ENCODE measurements at places on chromosomes 7 and 10. TPM values are rescaled to one million over a fixed set of nuclear protein-coding genes. Genes with fewer than 3 reads are reported as not detected.

DNA sequence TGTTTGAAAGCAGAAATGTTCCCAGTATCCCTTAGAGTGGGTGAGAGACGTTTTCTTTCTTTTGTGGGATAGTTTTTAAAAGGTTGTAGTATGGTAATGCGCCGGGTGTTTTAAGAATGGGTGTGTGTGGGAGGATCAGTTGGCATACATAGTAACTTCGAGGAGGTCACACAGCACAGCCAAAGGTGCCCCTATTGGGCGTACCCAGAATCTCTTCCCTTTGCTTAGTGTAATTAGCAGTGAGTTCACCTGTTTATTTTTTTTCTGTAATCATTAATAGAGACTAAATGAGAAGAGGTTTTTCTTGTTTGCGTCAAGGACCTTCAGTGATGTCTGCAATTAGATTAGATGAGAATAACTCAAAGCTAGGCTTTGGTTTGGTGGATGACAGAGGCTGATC is 1.5 kb downstream of the PLEKHA8 start:
- no peak for DNase-seq

DNA sequence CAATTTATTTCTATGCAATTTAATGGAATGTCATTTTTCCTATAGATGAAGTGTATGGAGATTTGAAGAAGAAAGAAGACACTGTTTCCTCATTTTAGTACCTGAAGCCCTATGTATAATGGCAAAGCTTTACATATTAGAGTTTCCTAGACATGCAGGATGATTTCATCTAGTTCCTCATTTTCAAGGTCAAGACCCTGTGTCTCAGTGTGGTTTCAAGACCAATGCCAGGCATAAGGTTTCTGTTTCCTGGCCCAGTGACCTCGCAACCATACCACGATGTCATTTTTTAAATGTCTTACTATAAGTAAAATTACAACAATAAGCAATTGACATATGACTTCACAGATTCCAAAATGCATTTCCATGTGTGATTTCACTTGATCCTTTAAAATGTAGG is 336.5 kb upstream of the PRKCQ start:
- DNase-seq, result no peak

PLAC9 gene
- 42.7 TPM for total RNA-seq

DNA sequence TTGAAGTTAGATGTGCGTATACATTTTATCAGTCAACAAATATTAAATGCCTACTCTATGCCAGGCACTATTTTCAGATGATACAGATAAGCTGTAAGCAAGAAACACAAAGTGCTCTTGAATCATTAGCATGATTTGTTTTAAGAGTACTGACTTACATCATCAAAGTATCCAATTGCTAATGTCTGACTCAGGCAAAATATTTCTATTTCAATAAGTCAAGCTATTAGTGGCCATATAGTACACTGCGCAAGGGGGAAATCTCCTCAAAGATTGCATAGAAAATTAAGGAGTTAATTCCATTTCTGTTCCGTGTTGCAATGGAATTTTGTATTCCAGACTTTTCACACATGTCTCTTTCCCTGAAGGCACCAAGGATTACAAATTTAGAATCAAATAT is 46.1 kb upstream of the DNAJC1 start:
- no peak for DNase-seq

DNA sequence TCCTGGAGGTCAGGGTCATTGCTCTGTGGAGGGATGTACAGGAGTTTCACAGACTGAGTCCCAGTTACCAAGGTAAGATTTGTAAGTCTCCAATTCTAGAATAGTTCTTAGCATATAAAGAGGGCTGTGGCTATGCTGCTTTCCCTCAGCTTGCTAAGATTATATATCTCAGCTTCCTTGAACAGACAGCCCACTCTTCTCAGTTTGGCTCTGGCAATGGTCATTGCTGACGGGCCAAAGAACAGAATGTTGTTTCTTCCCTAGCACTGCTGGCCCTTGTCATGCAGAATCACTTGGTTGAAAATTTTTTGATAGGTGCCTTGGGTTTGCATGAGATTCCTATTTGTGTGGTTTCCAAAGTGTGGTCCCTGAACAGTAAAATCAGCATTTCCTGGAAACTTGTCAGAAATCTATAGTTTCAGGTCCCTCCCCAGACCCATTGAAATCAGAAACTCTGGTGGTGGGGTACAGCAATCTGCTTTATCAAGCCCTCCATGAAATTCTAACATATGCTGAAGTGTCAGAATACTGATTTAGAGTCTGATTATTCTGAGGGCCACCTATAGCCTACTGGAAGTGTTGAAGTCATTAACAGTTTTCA is 38.2 kb downstream of the NRBF2 start:
- no peak for DNase-seq

TDRD1 gene
- 0.41 TPM for total RNA-seq

DNA sequence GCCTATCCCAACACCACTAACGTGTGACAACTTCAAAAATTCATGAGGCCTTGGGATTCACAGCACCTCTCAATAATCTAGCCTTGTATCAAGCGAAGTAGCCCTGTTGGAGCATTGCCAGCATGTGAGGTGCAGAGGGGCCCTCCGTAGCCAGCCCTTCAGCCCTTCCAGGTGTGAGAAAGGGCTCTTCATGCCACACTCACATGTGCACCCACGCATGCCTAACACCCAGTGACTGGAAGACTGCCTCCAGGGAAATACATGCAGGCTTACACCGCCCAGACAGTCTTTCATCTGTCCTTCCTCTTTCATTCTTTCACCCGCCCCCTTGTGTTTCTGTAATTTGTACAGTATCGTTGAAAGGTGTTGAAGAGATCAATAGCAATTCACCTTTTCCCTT is 26.1 kb downstream of the LRRC4 start:
- no peak for DNase-seq

DNA sequence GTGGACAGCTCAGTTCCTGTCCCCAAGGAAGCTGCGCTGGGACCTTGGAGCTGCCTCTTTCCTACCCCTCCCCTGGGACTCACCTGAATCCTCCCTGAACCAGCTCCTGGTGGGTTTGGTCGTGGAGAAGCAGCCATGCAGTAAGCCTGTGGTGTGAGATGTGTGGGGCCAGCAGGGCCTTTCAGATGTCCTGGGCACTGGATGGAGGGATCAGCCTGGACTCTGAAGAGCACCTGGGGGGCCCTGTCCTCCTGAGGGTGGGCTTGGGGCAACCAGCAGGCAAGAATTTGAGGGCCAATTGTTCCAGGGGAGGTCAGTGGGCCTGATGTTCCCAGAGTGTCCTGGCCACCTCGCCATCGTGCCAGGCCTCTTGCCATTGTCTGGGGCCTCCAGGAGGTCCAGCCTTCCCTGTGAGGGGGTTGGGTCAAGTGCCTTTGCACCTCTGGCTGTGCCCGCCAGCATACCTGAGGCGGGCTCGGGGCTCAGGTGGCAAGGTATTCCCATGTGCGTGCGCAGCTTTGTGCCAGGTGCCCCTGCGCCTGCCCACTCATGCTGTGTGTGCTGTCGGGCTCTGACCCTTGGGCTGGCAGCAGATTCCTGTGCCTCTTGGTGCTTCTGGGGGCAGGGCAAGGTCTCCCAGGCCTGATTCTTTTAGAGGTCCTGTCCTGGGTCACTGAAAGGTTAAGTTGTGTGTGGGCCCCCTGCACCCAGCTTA is 7.3 kb downstream of the TRIM8 start:
- no peak for DNase-seq

DNA sequence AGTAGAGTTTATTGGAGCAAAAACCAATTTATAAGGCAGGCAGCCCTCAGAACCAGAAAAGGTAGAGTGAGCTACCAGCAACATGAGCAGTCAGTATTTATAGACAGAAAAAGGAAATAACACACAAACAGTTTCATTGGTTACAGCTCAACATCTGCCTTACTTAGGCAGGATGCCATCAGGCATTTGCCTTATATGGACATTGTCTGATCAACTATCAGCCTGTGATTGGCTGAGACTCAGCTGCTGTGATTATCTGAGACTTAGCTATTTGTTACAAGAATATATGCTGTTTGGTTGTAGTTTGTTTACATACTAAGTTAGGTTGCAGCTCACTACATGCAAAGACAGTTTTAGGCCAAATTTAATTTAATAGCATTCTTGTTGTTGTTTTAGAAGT is 60.4 kb upstream of the CDK1 start:
- DNase-seq, result no peak

MCM10 gene
- total RNA-seq, result 0.27 TPM

- DNase-seq, result no peak
These were observed 197.3 kb downstream of the PRPF18 start for GRCh38 chr10:13784067-13784466.

AGR2 gene
- total RNA-seq, result 25.2 TPM

CFAP69 gene
- total RNA-seq, result 14.0 TPM

SLC13A1 gene
- total RNA-seq, result not detected

Data from thoracic aorta (tissue), 2 donors.